Activated B cell treated with CpG ODN at 0.5 μM for 24 hours (primary cell): ENCODE measurements at places on chromosomes 2 and 18. TPM values are rescaled to one million over a fixed set of nuclear protein-coding genes. Genes with fewer than 3 reads are reported as not detected.

DNA sequence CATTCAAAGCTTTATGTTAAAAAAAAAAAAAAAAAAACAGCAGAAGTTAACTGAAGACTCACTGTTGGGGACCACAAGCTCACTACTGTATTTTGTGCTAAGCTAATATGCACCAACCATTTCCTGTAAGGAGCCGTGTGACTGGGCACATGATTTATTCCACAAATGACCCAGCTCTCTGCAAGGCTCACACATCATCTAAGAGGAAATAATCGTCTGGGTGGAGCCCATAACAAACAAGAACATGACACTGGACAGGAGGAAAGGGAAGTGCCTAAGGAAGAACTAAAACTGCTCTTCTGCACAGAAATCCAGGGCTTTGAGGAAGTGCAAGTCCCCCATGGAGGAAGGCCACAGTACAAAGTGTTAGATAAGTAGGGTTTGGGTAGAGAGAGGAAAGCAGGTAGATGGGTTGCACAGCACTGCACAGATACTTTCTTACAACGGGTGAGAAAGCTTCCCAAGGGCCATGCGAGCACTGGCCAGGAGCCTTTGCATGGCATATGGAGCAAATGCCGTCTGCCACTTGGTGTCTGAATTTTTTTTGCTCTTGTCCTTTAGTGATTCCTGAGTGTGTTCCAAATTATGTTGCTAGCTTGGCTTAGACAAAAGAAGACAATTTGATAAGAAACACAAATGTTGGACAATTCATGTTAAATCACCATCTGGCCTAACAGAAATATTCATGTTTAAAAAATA, 24.4 kb downstream of the NFE2L2 start:
- DNase-seq: no peak
- H3K4me3 ChIP-seq: peak overlapping the region; percentile 49
- H3K36me3 ChIP-seq: peaks cover 45% of the 10 kb centered on the region
- peak overlapping the region; percentile 70 for H3K27ac ChIP-seq
- H3K4me1 ChIP-seq: peaks cover 74% of the 10 kb centered on the region

DNA sequence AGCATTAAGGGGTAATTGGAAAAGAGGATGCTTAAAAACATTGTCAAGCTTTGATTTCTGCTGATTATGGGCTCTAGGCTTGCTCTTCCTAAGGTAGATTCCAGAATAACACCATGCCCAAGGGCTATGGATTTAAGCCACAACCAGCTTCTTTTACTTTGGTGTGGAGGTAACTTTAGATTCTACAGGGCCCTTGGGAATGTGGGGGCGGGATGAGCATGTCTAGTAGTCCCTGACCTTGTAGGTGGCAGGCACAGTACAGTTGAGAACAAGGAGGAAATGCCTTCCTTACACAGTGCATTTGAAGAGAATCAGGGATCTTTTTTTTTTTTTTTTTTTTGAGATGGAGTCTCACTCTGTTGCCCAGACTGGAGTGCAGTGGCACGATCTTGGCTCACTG, 364.2 kb downstream of the NYAP2 start:
- H3K4me3 ChIP-seq: no peak overlapping the region
- no peaks in the 10 kb centered on the region for H3K36me3 ChIP-seq
- no peak for DNase-seq

- no peaks in the 10 kb centered on the region for H3K36me3 ChIP-seq
- DNase-seq: no peak
- H3K27ac ChIP-seq: no peak overlapping the region
- H3K27me3 ChIP-seq: no peaks in the 10 kb centered on the region
- H3K4me1 ChIP-seq: no peaks in the 10 kb centered on the region
Measured at GRCh38 chr18:7177116-7177744, 53.7 kb upstream of the LRRC30 start.

DNA sequence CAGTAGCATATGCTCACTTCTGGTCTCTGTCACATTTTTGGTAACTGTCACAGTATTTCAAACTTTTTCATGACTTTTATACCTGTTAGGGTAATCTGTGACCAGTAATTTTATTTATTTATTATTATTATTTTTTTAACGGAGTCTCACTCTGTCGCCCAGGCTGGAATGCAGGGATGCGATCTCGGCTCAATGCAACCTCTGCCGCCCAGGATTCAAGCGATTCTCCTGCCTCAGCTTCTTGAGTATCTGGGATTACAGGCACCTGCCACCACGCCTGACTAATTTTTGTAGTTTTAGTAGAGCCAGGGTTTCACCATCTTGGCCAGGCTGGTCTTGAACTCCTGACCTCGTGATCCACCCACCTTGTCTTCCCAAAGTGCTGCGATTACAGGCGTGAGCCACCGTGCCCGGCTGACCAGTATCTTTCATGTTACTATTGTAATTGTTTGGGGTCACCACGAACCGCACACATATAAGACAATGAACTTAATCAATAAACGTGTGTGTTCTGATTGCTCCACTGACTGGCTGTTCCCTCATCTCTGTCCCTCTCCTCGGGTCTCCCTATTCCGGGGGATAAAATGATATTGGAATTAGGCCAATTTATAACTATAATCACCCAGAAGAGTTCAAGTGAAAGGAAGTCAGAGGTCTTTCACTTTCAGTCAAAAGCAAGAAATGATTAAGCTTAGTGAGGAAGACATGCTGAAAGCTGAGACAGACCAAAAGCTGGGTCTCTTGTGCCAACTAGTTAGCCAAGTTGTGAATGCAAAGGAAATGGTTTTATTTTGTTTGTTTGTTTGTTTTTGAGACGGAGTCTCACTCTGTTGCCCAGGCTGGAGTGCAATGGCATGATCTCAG, 22.9 kb downstream of the TGIF1 start:
- peaks cover 6% of the 10 kb centered on the region for H3K4me1 ChIP-seq
- no peaks in the 10 kb centered on the region for H3K36me3 ChIP-seq
- no peaks in the 10 kb centered on the region for H3K27me3 ChIP-seq
- peak overlapping the region; percentile 37 for H3K27ac ChIP-seq

DNA sequence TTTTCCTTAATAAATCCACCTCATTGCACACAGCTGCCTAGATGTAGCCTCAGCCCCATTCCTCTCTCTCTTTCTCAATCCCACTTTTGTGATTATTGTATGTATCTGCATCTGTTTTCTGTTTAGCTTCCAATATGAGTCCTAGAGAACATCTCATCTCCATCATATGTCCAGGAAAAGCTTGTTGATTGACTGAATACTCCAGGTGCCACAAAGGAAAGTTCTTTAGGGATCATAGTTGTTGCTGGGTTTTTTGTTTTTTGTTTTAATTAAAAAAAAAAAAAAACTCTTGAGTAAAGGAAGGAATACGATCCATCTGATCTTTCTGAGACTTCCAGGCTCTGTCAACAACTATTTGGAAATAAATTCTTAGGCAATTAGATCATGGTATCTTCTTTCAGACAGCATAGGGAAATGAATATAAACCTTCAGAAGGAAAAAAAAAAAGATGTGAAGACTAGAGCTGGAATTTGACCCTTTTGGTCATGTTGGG, 42.5 kb downstream of the KIAA2012 start:
- no peak overlapping the region for H3K27ac ChIP-seq
- H3K27me3 ChIP-seq: peaks cover 27% of the 10 kb centered on the region
- H3K4me1 ChIP-seq: no peaks in the 10 kb centered on the region
- H3K36me3 ChIP-seq: no peaks in the 10 kb centered on the region
- no peak overlapping the region for H3K4me3 ChIP-seq

DNA sequence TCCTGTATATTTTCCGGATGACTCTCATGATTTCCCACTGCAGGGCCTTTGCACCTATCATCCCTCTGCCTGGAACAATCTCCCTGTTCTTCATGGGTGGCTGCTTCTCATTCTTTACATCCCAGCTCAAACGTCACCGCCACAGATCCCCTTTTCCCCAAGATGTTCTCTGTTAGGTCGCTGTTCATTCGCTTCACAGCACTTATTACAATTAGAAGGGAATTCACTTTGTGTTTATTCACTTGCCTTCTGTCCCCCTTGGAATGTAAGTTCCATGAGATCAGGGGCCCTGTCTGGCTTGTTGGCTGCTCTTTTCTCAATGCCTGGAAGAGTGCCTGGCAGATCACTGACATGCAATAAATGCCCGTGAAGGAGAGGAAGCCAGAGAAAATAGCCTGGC, 106.7 kb downstream of the FOXI3 start:
- H3K4me3 ChIP-seq: no peak overlapping the region
- no peaks in the 10 kb centered on the region for H3K36me3 ChIP-seq
- peaks cover 26% of the 10 kb centered on the region for H3K27me3 ChIP-seq

GRCh38 chr2:191318037-191318728, 73.0 kb downstream of the MYO1B start:
- H3K4me3 ChIP-seq: no peak overlapping the region
- H3K36me3 ChIP-seq: no peaks in the 10 kb centered on the region
- H3K27ac ChIP-seq: no peak overlapping the region
- H3K4me1 ChIP-seq: peaks cover 76% of the 10 kb centered on the region
- no peaks in the 10 kb centered on the region for H3K27me3 ChIP-seq
- DNase-seq: no peak

DNA sequence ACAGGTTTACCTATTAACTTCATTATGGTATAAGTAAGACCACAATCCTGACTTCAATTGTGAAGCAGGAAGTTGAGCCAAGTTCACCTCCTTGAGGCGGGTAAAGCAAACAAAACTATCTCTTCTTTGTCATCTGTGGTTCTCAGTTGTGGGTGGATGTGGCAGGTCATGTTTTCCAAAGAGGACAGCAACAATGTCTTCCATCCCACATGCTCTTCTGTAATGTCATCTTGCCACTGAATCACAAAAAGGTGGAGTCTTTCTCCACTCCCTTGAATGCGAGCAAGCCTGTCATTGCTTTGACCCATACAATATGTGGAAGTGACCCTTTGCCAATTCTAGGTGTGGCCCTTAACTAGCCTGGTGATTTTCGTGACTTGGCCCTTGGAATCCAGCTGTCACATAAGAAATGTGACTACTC, 98.7 kb downstream of the GRB14 start:
- no peaks in the 10 kb centered on the region for H3K27me3 ChIP-seq
- no peak for DNase-seq
- H3K4me1 ChIP-seq: no peaks in the 10 kb centered on the region

- H3K27ac ChIP-seq: no peak overlapping the region
- H3K4me3 ChIP-seq: no peak overlapping the region
- DNase-seq: no peak
- H3K4me1 ChIP-seq: no peaks in the 10 kb centered on the region
Measured at GRCh38 chr18:38470421-38470820, 904.8 kb upstream of the CELF4 start.

GRCh38 chr2:122249673-122250072, 494.2 kb downstream of the TSN start:
- no peak overlapping the region for H3K4me3 ChIP-seq
- DNase-seq: no peak
- H3K27ac ChIP-seq: no peak overlapping the region
- H3K4me1 ChIP-seq: no peaks in the 10 kb centered on the region

DNA sequence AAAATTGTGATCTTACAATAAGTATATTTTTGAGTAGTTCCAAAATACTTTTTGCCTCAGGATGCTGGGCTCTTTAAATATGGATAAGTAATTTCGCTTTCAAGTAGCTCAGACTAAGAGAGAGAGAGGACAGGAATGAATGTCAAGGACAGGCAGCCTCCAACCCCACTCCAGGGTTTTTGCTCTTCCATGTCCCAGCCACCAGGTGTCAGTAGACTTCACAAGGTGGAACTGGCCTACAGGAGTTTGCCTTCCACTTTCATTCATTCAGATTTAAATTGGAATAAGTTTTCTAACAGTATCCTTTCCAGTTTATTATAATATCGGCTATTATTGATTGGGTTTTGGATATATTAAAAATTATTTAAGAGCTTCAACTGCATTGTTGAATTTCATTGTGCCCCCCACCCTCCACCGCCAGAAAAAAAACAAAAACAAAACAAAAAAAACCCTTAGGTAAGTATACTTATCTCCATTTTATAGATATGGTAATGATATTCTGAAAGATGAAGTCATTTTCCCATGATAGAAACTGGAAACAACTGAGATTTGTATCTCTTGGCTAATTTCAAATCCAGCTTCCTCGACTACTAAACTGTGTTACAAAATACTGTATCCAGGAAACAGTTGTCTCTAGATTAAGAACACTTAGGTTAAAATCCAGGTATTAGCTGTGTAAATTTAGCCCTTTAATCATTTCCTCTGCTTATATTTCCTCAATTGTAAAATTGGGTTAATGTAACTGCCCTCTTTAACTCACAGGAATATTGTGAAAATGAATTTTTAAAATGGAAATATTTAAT, 793.1 kb downstream of the ERBB4 start:
- no peak overlapping the region for H3K27ac ChIP-seq
- no peak for DNase-seq
- no peaks in the 10 kb centered on the region for H3K4me1 ChIP-seq
- H3K4me3 ChIP-seq: no peak overlapping the region
- H3K27me3 ChIP-seq: no peaks in the 10 kb centered on the region

GRCh38 chr2:120469426-120469825, 123.5 kb downstream of the INHBB start:
- H3K36me3 ChIP-seq: no peaks in the 10 kb centered on the region
- no peak overlapping the region for H3K27ac ChIP-seq
- H3K4me3 ChIP-seq: no peak overlapping the region
- peaks cover 2% of the 10 kb centered on the region for H3K27me3 ChIP-seq
- H3K4me1 ChIP-seq: no peaks in the 10 kb centered on the region

DNA sequence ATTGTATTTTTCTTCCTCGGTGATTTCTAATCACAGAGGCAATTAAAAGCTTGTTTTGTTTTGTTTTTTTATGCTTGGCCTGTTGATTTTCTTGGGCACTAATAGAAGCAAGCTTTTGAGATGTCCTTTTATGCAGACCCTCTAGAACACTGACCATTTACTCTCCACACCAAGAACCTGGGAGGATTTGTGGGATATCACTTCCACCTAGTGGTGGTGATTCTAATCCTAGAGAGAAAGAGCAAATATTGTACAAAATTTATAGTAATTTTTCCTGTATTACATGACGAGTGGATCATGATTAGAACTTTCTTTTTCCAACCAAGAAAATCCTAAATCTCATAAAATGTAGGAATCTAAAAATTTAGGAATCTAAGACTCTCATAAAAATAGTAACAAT, 23.4 kb downstream of the NEMP2 start:
- peaks cover 19% of the 10 kb centered on the region for H3K4me1 ChIP-seq
- no peak overlapping the region for H3K4me3 ChIP-seq
- no peak overlapping the region for H3K27ac ChIP-seq
- peaks cover 43% of the 10 kb centered on the region for H3K36me3 ChIP-seq

GRCh38 chr18:58057291-58057965, 13.4 kb downstream of the NEDD4L start:
- H3K27me3 ChIP-seq: no peaks in the 10 kb centered on the region
- no peak overlapping the region for H3K27ac ChIP-seq
- DNase-seq: no peak

DNA sequence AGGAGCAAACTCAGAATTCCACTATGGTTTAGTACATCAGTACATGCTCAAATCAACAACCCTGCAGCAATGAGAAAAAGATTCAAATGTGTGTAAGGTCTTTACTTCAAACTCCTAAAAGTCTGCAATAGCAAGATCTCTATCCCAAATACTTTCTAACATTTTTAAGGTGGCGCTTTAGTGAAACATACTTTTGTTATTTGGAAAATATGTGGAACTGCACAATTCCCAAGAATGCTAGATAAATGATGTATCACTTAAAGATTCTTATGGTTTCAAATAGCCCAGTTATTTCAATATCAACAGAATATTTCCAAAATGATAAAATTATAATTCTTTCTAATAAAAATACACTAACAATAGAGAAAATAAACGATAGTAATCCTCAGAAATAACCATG, 227.6 kb upstream of the SMAD7 start:
- peaks cover 28% of the 10 kb centered on the region for H3K4me1 ChIP-seq
- DNase-seq: no peak
- no peak overlapping the region for H3K4me3 ChIP-seq
- peaks cover under 1% of the 10 kb centered on the region for H3K36me3 ChIP-seq
- H3K27ac ChIP-seq: no peak overlapping the region

The NR4A2 gene
- 6.7 and 7.5 TPM in 2 replicates for total RNA-seq

The PRKAG3 gene
- total RNA-seq: not detected in 2 replicates

The HOXD4 gene
- total RNA-seq: not detected in 2 replicates

The CNDP1 gene
- 0.15 and 0.33 TPM in 2 replicates for total RNA-seq

The ROCK2 gene
- 18.5 and 18.8 TPM in 2 replicates for total RNA-seq

The UGT1A5 gene
- not detected in 2 replicates for total RNA-seq

The MAP3K19 gene
- not detected in 2 replicates for total RNA-seq
